ENCODE measurements at places on chromosomes 11 and 22.

GRCh38 chr22:22097727-22098228, 115.2 kb upstream of the TOP3B start:
- no peak for DNase-seq

GRCh38 chr11:121274332-121274991, 18.1 kb upstream of the SC5D start:
- DNase-seq, result no peak

- no peak for DNase-seq
Measured at GRCh38 chr11:19160847-19161246, 40.9 kb downstream of the CSRP3 start.

GRCh38 chr11:43554148-43554473, 126.4 kb upstream of the HSD17B12 start:
- no peak for DNase-seq

DNA sequence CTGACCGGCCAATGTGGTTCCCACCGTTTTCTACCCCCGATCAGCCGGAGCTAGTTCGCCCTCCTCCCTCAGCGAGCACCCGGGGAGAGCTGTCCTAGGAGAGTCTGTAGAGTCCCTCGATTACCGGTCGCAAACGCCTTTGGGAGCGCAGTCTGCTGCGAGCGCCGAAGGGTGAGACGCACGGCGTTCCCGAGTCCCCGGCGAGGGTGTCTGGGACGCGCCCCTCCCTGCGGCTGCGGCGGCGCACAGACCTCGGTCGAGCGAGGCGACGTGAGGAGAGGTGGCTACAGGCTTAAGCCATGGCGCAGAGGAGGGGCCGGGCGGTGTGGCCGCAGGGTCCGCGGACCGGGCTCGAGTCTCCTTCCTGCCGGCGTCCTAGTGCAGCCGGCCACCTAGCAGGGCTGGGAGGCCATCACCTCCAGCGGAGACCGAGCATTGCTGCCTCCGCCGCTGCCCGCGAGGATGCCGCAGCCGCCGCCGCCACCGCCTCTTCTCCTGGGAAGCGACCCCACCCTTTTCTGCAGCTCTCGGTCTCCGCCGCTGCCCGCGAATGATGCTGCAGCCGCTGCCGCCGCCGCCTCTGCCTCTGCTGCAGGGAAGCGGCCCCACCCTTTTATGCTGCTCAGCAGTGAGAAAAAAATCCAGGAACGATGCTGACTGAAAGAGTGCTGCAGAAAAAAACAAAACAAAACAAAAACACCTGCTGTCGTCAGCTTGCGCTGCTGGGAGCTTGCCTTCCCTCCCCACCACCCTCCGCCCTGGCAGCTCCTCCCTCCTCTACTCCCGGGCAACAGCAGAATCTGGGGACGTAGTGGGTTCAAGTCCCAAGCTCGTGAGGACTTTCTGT, at the start of gene MAP6:
MAP6 (minus strand) TSS at position 588 of the 847 bp plus-strand sequence. CDS start 669 bp downstream, outside the sequence.
- DNase-seq, result no peak

DNA sequence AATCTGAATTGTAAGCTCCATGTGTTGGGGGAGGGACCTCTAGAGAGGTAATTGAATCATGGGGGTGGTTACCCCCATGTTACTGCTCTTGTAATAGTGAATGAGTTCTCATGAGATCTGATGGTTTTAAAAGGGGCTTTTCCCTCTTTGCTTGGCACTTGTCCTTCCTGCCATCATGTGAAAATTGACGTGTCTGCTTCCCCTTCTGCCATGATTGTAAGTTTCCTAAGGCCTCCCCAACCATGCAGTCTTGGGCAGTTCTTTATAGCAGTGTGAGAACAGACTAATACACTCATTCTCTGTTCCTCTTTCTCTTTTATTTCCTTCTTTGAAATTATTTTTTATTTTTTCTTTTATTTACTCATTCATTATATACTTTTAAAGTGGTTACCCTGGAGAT, 239.4 kb downstream of the CSNK2A3 start:
- DNase-seq, result no peak

DNA sequence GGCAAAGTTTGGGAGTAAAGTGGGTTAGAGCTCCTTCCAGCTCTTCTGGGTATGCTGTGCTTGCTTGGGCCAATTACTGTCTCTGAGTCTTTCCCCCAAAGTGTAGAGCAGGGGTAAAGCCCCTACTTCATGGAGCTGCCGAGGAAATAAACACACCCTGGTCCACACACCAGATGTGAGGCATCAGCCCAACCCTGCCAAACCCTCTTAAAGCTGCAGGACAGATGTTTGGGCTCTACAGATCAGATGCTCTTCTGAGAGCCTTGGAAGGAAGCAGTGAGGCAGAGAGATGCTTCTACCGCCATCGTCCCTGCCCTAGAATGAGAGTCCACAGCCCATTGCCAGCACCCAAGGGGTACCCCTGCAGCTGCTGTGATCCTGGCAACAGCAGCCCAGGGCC, 64.7 kb downstream of the ELFN2 start:
- no peak for DNase-seq

All from stimulated activated CD4-positive, alpha-beta T cell treated with anti-CD3 and anti-CD28 coated beads, Interleukin-1b, Interleukin-23, amount 100 ng/mL, for 24 hours (primary cell).